Ureter (tissue), 1 donor: ENCODE measurements at places on chromosomes 1 and 21.
A peak's percentile ranks its signal among the peaks of the same experiment; 100 is the strongest.

GRCh38 chr1:100387657-100388350 is 35.5 kb downstream of the CDC14A start:
- no peak for DNase-seq

- DNase-seq = no peak
These were observed 30.4 kb downstream of the TMEM63A start for GRCh38 chr1:225851805-225852204.

- no peak for DNase-seq
These were observed 10.2 kb downstream of the CPT2 start for GRCh38 chr1:53206735-53207379.

- no peak for DNase-seq
These were observed 72.1 kb downstream of the SKI start for GRCh38 chr1:2300004-2300771.

- DNase-seq = peak; percentile 56
These were observed 1.9 kb downstream of the ZBTB48 start for GRCh38 chr1:6581561-6582305.

DNA sequence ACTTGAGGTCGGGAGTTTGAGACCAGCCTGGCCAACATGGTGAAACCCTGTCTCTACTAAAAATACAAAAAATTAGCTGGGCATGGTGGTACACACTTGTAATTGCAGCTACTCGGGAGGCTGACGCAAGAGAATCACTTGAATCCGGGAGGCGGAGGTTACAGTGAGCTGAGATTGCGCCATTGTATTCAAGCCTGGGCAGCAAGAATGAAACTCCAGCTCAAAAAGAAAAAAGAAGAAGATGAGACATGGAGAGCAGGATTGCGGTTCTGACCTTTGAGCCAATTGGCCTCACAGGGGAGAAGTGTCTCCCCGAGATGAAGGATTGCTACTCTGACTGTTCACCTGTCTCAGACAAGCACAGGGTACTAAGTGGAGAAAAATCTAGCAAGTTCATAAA is 6.6 kb downstream of the SCCPDH start:
- DNase-seq = no peak

DNA sequence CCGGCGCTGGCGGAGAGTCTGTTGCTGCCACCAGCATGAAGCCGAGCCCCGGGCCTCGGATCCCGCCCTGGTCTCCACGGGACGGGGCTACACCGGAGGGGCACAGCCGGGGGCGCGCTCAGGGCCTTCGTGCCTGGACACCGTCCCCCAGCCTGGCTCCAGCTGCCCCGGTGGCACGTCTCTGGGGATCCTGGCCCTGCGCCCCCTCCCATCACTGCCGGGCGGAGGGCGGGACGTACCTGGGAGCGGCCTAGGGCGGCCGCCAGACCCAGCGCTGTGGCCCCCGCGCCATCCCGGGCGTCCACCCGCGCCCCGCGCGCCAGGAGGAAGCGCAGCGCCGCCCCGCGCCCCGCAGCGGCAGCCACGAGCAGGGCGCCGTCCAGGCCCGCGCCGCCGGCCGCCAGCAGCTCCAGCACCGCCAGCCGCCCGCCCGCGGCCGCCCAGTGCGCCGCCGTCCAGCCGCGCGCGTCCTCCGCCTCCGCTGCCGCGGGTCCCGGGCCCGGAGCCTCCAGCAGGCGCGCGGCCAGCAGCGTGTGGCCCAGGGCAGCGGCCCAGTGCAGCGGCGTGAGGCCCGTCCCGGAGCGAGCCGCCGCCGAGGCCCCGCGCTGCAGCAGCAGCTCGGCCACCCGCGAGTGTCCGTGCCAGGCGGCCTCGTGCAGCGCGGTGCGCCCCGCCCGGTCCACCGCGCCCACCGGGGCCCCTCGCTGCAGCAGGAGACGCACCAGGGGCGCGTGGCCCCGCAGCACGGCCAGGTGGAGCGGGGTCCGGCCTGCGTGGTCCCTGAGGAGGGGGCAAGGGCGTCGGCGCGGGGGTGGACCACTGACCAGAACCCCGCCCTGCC is 1.0 kb downstream of the ANKRD65 start:
- DNase-seq = no peak

GRCh38 chr1:181326348-181326747 is 157.0 kb upstream of the CACNA1E start:
- DNase-seq = no peak

DNA sequence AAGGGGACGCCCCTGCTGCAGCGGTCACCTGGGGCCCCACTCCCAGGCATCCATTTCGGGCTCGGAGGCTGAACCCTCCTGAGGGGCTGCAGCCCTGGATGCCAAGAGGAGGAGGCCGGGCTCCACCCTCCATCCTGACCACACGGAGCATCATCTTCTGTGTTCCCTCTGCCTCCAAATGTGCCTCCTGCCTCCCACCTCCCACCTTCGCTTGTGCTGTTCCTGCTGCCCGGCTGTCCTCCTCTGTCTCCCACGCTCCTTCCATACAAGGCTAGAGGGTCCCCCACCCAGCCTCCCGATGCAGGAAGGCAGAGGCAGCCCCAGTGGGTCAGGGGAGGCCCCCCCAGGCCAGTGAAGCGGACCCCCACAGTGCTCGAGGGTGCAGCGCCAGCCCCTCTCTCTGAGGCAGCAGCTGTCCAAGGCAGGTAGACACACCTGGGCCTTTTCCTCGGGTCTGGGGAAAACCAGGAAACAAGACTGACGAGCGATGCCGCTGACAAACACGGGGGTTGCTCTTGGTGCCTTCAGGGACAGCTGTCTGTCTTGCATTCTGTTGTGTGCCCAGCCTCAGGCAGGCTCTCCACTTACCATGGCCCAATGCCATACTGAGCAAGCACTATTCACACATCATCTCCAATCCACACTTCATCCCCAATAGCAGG is 16.8 kb upstream of the PLEKHG5 start:
- DNase-seq = no peak

- no peak for DNase-seq
These were observed 78.5 kb upstream of the ADAMTS5 start for GRCh38 chr21:27045281-27045985.

DNA sequence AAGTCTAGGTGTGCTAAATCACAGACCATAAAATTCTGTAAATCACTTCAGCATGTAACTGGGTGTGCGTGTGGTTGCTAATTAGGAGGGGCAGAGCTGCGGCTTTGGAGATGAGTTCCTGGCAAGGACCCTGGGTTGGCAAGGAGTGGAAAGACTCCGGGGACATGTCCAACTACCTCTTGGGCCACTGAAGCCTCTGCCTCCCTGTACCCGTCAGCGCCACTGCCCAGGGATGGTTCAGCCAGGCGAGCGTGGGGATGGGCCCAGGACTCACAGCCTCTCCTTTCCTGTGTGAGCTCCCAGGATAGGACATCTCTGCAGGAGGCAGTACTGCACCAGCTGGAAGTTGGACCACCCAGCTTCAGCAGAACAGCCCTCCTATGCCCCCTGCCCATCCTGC is 386.4 kb upstream of the VAMP3 start:
- peak; percentile 32 for DNase-seq

- DNase-seq = no peak
These were observed 550.9 kb downstream of the SMYD3 start for GRCh38 chr1:245956225-245956624.

DNA sequence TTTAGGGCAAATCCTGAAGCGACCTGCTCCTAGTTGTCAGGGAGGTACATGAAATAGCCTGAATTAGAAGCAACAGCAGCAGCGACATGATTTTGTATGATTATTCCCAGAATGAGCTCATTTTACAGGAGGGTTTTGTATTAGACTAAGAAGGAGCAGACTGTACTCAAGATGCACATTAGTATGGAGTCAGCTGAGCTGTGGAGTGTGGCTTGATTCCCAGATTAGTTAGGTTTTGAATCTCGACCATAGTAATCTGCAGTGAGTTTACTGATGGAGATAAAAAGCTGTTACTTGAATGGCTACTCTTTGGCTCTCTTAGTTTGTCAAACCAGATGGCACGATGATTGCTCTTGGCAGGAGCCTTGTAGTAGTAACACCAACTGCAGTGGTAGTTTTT is 143.1 kb downstream of the PHTF1 start:
- no peak for DNase-seq

DNA sequence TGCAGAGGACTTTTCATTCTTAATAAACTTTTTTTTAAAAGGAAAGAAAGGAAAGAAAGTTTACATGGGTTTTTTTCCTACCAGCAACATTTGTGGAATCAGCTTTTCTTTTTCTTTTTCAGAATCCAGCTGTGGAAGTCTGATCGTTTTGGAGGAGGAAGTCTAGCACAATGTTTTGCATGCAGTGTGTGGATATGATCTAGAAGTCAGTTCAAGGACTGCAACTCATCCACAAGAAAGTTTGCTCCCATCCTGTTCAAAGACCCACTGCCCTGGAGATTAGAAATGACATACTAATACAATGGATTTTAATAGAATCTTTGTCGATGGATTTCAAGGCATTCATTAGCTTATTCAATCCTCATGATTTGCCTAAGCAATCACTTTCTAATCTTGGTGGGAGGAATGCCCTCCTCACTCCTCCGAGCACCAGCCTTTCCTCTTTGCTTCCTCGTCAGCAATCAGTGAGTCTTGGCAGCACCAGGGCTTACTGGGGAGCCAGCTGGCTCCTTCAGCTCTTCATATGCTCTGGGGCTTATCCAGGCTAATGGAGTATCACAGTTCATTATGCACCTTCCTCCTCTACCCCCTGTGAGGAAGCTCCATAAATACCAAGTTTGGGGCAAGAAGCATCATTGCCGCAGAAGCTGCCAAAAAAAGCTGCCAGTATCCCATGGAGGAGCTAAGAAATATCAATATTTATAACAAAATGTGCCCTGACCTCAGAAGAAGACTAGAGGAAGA is 392.3 kb upstream of the PKN2 start:
- DNase-seq = no peak

DNA sequence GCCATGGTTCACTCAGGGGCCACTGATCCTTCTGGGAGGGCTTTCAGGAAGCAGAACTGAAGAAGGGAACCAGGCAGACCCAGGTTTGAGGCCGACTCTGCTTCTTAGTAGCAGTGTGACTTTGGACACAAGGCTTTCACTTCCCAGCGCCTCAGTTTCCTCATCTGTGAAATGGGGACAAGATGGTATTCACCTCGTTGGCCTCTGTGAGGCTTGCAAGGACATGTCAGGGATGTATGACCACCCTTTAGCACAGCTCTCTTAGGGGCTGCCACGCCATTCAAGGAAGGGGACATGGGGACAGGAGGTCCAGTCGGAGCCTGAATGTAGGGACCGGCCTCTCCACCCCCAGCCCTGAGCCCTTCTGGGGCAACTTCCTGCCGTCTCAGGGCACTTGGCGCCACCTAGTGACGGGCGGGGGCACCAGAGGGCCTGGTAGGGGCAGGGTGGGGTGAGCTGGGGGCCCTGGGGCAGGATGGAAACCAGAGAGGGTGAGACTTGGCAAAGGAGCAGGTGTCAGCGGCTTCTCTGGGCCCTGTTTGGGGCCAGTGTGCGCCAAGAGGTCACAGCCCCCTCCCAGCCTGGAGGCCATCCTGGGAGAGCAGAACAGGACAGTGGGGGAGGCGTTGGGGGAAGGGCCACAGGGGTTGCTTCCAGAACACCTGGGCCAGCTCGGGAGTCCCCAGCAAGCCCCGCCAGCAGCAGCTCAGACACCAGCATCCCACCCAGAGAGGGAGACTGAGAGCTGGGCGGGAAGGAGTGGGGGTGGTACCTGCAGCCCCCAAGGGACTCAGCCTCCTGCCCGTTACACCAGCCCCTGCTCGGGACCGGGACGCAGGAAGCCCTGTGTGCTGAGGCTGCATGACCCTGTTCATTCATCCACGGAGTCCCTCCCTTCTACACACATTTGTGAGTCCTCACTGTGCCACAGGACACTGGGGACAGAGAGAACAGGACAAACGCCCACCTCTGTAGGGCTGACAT is 102.5 kb upstream of the TARDBP start:
- no peak for DNase-seq

DNA sequence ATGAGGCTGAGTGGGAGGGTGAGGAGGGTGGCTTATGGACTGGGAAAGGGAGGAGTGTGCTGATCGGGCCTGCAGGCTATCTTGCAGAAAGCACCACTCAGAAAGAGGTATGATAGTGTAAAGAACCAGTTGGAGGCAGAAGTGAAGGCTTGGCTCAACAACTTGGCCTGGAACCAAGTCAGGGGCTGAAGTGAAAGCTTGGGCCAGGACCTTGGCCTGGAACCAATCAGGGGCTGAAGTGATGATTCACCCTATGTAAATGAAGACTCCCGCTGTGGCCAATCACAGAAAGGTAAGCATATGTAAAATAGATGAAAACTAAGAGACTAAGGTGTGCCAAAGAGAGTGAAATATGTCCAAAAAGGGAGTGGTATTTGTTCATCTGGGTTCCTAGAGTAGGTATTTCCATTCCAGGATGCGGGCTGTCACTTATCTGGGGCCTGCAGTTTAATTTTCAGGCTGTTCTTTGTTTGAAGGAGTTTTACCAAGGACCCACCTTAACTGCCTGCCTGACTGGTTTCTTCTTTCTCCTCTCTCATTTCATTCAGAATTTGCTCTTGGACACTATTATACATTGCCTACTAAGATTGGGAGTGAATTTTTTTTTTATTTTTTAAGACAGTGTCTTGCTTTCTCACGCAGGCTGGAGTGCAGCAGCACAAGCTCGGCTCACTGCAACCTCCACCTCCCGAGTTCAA is 5.1 kb upstream of the RFX5 start:
- DNase-seq = no peak

DNA sequence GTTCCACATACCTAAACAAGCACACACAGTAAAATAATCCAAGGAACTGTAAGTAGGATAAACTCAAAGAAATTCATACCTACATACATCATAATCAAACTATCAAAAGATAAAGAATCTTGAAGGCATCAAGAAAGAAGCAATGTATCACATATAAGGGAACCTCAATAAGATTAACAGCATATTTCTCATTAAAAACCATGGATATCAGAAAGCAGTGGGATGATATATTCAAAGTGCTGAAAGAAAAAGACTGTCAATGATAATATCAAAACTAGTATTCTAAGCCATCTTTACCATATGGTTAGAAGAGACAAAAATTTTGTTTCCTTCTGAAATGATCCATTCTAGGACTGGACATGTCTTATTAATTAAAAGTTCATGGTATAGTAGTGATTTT is 37.1 kb upstream of the ADAM30 start:
- no peak for DNase-seq

- DNase-seq = no peak
These were observed 74.4 kb upstream of the SDC3 start for GRCh38 chr1:30982937-30983336.

DNA sequence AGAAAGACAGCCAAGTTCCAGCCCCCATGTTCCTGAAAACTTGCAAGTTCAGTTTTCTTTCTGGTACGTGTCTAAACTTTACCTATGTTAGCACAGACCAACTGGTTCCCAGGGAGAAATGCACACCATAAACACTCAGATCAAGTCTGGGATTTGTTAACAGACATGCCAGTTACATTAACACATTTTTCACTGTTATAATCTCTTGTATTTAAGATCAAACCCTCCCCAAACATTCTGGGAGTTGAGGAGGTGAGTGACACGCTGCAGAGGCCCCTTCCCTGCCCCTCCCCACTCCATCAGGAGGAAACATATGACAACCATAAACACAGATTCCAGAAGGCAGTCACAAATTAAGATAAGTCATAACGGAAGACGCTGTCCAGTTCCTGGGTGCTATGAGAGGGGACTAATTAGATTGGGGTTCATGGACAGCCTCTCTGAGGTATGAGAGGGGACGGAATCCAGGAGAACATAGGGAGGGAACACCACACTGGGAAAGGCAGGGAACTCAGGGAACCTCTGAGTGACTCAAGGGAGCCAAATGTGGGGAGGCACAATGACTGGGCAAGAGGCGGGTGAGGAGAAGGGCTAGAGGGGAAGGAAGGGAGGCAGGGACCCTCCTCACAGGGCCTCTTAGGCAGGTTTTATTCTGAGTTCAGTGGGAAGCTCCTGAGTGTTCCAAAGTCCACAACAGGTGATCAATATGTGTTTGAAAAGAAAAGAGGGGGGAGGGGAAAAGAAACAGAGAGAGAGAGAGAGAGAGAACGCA is 25.0 kb downstream of the DUSP10 start:
- no peak for DNase-seq

GRCh38 chr1:168468042-168468809 is 75.6 kb downstream of the XCL2 start:
- DNase-seq = no peak
